ENCODE measurements at places on chromosomes 4 and X. TPM values are rescaled to one million over a fixed set of nuclear protein-coding genes. Genes with fewer than 3 reads are reported as not detected.

DNA sequence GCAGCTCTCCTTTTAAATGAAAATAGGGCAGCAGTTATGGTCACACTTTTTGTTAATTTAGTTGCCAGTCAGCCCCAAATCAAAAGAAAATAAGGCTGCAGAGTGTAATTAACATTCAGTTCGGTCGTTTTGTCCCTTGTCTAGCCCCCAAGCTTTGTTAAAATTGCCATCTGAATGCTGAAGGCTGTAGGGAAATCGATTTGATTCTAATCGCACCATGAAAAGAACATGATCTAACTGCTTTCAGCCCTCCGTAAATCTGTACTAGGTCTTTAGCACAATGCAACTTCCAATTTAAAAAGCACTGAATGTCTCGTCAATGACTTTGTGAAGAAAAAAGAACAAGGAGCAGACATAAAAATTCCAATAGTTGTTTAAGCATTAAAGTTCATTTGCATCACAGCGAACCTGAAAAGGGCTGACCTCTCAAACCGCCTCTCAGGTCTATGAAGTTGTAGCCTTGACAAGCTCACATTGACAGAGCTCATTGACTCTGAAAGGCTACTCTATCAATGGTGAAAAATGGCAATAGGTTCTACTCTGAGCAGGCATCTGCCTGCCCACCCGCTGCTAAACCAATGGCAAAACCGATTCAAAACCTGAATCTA is 48.9 kb downstream of the CHIC2 start:
- no peak for DNase-seq
- peaks cover 12% of the 10 kb centered on the region for H3K4me1 ChIP-seq
- H3K27ac ChIP-seq, result no peak overlapping the region
- no peak overlapping the region for H3K4me3 ChIP-seq

GRCh38 chr4:74830928-74831327 is 36.6 kb upstream of the BTC start:
- H3K4me1 ChIP-seq, result no peaks in the 10 kb centered on the region
- H3K27me3 ChIP-seq, result no peaks in the 10 kb centered on the region
- H3K36me3 ChIP-seq, result no peaks in the 10 kb centered on the region

- H3K27me3 ChIP-seq, result no peaks in the 10 kb centered on the region
- DNase-seq, result no peak
- H3K4me1 ChIP-seq, result peaks cover 30% of the 10 kb centered on the region
- peak overlapping the region; percentile 10 for H3K27ac ChIP-seq
- H3K4me3 ChIP-seq, result no peak overlapping the region
- no peaks in the 10 kb centered on the region for H3K36me3 ChIP-seq
Measured at GRCh38 chr4:145808021-145808650, 128.2 kb downstream of the C4orf51 start.

LARP1B gene
- total RNA-seq, result 23.5 TPM

GRCh38 chr4:147157860-147158701 is 212.4 kb upstream of the TTC29 start:
- no peaks in the 10 kb centered on the region for H3K36me3 ChIP-seq
- H3K4me1 ChIP-seq, result peaks cover 10% of the 10 kb centered on the region
- DNase-seq, result no peak
- peak overlapping the region; percentile 30 for H3K4me3 ChIP-seq
- peak overlapping the region; percentile 10 for H3K27ac ChIP-seq

DNA sequence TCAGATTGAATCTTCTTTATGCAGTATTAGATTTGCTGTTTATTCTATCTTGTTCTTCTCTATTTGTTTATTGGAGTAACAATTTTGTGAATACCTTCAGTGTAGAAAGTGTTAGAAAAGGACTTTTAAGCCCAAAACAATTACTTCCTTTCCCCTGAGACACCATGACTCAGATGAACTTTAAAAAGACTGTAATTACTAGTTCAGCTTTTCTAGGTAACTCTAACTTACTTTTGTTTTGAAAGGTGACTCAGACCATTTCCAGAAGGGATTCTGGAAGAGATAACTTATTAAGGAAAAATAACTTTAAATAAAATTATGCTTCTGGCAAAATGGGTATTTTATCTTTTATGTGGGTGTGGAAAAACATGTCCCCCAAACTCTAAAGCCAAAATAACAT is 561.5 kb upstream of the PCDH10 start:
- no peaks in the 10 kb centered on the region for H3K36me3 ChIP-seq
- H3K4me3 ChIP-seq, result no peak overlapping the region
- H3K4me1 ChIP-seq, result no peaks in the 10 kb centered on the region
- no peak for DNase-seq

CSAG3 gene
- total RNA-seq, result not detected

IL1RAPL2 gene
- total RNA-seq, result not detected

GRCh38 chr4:25171201-25171865 is 11.1 kb upstream of the SEPSECS start:
- DNase-seq, result no peak

FAM9B gene
- total RNA-seq, result not detected

LINC00632 gene
- 8.4 TPM for total RNA-seq

DNA sequence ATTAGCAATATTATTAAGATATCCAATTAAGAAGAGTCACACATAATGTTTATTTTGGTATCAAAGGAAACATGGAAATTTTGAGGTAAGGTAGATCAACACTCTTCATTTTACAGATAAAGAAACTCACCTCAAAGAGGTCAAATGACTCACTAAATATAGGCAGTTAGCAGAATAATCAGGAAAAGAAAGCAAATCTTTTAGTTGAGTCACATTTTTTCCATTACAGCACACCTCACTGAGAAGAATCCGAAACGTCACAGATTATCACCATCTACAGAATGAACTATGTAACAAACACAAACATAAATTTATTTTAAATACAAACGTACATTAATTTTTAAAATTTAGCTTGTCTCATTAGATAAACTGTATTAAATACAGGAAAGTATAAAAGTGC is 70.1 kb downstream of the TMEM47 start:
- H3K4me3 ChIP-seq, result no peak overlapping the region
- no peak overlapping the region for H3K27ac ChIP-seq
- DNase-seq, result no peak
- no peaks in the 10 kb centered on the region for H3K27me3 ChIP-seq
- H3K36me3 ChIP-seq, result no peaks in the 10 kb centered on the region

DNA sequence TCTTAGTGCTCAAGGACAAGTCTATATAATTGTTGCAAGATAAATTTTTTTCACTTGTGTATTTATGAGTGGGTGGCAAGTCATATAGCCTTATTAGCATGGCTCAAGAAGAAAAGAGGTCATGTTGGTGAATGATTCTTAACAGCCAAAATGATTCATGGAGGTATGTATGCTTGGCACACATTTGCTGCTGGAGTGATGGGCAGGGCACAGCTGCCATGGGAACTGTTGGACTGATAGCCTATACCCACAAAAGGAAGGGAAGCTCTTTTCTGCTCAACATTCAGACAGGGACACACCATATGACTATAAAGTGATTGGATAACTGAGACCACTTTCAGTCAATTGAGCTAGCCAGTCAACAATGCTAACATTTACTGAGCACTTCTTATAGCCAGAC is 46.8 kb upstream of the PITX2 start:
- peak; percentile 42 for DNase-seq
- H3K27ac ChIP-seq, result no peak overlapping the region
- H3K27me3 ChIP-seq, result no peaks in the 10 kb centered on the region
- peaks cover 24% of the 10 kb centered on the region for H3K4me1 ChIP-seq
- no peaks in the 10 kb centered on the region for H3K36me3 ChIP-seq

DNA sequence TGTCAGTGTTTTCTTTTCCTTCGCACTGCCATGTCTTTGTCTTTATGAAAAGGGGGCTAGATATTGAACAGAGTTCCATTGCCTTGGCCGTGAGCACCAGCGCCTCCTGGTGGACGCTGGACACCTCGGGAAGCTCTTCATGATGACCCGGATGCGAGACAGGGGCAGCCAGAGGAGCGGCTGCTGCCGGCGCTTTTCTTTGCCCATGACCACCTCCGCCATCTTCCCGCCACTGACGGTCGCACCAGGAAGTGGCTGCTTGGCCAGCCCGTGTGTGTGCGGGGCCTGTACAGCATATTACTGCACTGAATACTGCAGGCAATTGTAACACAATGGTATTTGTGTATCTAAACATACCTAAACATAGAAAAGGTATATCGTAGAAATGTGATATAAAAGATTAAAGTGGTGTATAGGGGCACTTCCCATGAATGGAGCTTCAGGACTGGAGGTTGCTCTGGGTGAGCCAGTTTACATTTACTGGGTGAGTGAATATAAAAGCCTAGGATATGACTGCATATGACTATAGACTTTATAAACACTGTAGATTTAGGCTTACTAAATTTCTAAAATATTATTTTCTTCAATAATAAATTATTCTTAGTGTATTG is 15.8 kb upstream of the GRIA2 start:
- no peak overlapping the region for H3K4me3 ChIP-seq
- no peak for DNase-seq
- H3K36me3 ChIP-seq, result no peaks in the 10 kb centered on the region
- no peaks in the 10 kb centered on the region for H3K27me3 ChIP-seq
- no peaks in the 10 kb centered on the region for H3K4me1 ChIP-seq
- no peak overlapping the region for H3K27ac ChIP-seq

EDNRA gene
- 1.6 TPM for total RNA-seq

DNA sequence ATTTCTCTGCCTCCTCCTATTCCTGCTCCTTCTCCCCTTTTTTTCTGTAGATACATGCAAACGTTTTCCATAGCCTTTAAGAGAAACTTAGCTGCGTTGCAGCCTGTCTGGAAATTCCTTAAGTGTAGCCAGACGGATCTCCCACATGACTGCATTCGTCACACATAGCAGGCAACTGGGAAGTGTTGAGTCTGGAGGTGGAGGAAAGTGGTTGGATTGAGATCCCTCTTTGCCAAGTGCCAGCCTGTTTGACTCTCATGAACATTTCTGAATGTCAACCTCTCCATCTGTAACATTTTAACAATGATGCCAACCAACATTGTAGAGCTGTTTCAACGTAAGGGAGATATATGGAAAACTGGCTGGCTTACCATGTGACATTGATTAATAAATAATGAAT is 45.1 kb upstream of the FAM9A start:
- H3K27me3 ChIP-seq, result peaks cover 4% of the 10 kb centered on the region
- H3K27ac ChIP-seq, result no peak overlapping the region
- no peak for DNase-seq
- H3K36me3 ChIP-seq, result no peaks in the 10 kb centered on the region

DNA sequence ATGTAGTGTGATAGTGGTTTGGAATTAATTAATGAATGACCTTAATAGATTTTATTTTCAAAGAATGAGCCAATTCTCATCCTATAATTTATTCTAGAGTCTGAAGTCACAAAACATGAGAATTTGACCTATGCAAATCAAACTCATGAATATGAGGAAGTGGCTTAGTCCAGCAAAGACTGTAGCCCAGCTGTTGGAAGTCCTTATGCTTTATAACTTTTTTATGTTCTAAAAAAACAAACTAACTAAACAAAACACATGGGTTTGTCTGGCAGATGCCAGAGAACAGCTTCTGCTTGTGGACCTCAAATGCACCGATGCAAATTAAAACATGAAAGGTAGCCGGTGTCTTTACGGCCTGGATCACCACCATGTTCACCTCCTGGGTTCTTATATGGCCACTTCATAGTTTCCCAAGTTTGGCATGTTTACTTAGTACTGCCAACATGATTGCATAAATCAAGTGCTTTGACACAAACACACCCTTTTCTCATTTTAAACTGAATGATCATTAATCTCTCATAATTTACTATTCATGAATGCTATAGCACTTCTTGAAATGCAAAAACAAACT is 277.4 kb downstream of the PAPSS1 start:
- H3K36me3 ChIP-seq, result no peaks in the 10 kb centered on the region
- DNase-seq, result no peak
- H3K27me3 ChIP-seq, result no peaks in the 10 kb centered on the region
- no peak overlapping the region for H3K27ac ChIP-seq
- no peaks in the 10 kb centered on the region for H3K4me1 ChIP-seq

- H3K36me3 ChIP-seq, result no peaks in the 10 kb centered on the region
- no peaks in the 10 kb centered on the region for H3K4me1 ChIP-seq
- H3K27ac ChIP-seq, result no peak overlapping the region
- DNase-seq, result no peak
Measured at GRCh38 chr4:124083711-124084110, 628.8 kb downstream of the ANKRD50 start.

DNA sequence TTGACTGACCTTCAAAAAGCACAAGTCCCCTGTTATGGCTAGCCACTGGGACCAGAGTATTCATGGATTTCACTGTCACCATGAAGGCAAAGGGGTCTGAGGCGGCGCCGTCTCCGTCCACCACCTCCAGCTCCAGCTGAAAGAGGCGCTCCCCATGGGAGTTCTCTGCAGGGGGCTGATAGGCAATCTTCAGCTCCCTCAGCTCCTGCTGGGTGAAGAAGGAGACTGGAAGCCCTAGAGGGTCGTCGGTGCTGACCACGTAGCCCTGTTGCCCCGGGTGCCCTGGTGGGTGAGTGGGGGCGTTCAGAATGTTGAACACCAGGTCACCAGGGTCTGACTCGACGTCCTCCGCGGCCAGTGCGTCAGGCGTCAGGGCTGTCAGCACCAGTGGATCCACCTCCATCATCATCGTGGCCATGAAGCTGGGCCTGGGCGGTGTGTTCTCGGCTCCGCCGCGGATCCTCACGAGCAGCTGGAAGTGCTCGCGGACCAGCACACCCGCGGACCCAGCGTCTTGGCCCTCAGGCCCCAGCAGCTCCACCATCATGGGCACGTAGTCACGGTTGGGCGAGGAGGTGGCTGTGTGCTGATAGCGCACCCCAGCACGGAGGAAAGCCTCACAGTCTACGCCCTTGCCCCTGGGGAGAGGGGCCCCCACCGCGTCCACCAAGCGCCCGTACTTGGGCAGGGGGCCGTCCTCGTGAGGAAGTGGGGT is 987 bp downstream of the FREM3 start:
- H3K36me3 ChIP-seq, result no peaks in the 10 kb centered on the region
- peak overlapping the region; percentile 49 for H3K4me3 ChIP-seq
- no peak overlapping the region for H3K27ac ChIP-seq
- peaks cover 25% of the 10 kb centered on the region for H3K27me3 ChIP-seq
- peaks cover 4% of the 10 kb centered on the region for H3K4me1 ChIP-seq

DHRSX gene
- total RNA-seq, result 12.4 TPM

- H3K4me3 ChIP-seq, result no peak overlapping the region
- peaks cover 45% of the 10 kb centered on the region for H3K36me3 ChIP-seq
- no peaks in the 10 kb centered on the region for H3K27me3 ChIP-seq
- peaks cover 3% of the 10 kb centered on the region for H3K4me1 ChIP-seq
- no peak overlapping the region for H3K27ac ChIP-seq
Measured at GRCh38 chr4:103091601-103092223, 7.9 kb downstream of the BDH2 start.

ATP6AP2 gene
- total RNA-seq, result 23.2 TPM

All from gastrocnemius medialis (tissue), 4 donors.